ENCODE measurements at places on chromosomes 13 and 19. TPM values are rescaled to one million over a fixed set of nuclear protein-coding genes. Genes with fewer than 3 reads are reported as not detected.

- no peak for DNase-seq
Observed at GRCh38 chr13:112652512-112653070, 37.2 kb upstream of the ATP11A start.

- no peak for DNase-seq
Observed at GRCh38 chr13:110037925-110038573, 251.7 kb upstream of the IRS2 start.

- no peak for DNase-seq
Observed at GRCh38 chr19:4638317-4638716, 999 bp upstream of the TNFAIP8L1 start.

GRCh38 chr13:31380715-31381114 is 180.9 kb downstream of the B3GLCT start:
- no peak for DNase-seq

DNA sequence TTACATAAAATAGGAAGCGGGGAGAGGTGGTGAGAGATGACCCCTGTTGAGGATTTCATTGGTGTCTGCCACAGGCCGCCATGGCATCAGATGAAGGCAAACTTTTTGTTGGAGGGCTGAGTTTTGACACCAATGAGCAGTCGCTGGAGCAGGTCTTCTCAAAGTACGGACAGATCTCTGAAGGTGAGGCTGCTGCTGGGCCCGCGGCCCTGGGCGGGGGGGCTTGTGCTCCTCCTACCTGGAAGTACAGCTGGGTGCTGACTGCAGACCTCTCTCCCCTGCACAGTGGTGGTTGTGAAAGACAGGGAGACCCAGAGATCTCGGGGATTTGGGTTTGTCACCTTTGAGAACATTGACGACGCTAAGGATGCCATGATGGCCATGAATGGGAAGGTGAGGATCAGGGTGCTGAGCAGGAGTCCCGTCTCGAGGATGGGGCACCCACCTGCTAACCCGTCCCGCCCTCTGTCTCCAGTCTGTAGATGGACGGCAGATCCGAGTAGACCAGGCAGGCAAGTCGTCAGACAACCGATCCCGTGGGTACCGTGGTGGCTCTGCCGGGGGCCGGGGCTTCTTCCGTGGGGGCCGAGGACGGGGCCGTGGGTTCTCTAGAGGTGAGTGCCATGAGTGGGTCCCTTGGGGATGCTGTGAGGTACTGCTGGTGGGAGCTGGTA is 1.9 kb downstream of the CIRBP start:
- DNase-seq = no peak

DNA sequence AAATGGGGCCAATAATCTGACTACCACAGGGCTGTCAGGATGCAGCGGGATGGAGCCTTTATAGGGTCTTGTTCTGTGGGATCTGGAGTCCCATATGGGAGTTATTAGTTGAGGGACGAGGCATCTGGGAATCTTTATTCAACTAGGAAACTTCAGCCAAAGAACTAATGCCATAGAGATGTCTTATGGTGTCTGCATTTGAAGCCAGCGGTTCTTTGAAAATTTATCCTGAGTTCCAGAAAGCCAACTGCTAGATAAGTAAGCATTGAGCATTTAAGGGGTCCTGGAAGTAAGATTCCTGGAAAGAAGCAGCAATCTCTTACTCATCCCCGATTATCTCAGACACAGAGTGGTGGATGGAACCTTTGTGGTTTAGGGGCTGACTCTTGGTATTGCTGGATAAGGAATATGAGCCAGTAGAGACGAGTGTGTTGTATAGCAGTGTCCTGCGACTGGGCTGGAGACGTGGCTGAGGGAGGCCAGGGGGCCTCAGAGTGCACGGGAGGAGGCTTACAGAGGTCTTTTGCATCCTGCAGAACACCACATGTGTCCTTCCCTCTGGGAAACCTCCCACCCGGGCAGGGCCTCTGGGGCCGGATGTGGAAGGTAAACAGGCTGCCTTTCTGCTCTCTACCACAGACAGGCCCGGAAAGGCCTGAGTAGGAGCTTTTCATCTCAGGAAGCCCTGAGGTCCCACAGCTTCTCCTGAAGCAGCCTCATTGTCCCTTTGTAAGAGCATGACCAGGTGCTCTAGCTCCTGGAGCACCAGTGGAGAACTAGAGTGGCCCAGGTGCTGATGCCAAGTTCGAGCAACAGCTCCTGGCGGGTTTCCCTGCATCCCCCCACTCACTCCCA is 28.8 kb downstream of the ACTN4 start:
- no peak for DNase-seq

GRCh38 chr19:37779127-37780005 is at the start of gene ZNF573:
ZNF573 (minus strand) TSS chr19:37779586; CDS start chr19:37773729, 5,857 bp downstream.
- DNase-seq = peak; percentile 76

- DNase-seq = no peak
Observed at GRCh38 chr13:113931841-113932459, 41.9 kb downstream of the C13orf46 start.

GRCh38 chr19:22602631-22603272 is 31.4 kb upstream of the ZNF492 start:
- no peak for DNase-seq

Gene CABP5
- total RNA-seq = not detected

Gene CAMSAP3
- total RNA-seq = 0.35 TPM
